Inflammatory macrophage (primary cell): ENCODE measurements at places on chromosomes 6 and 20.

- no peak for DNase-seq
Observed at GRCh38 chr6:113172531-113172966, 684.6 kb upstream of the MARCKS start.

DNA sequence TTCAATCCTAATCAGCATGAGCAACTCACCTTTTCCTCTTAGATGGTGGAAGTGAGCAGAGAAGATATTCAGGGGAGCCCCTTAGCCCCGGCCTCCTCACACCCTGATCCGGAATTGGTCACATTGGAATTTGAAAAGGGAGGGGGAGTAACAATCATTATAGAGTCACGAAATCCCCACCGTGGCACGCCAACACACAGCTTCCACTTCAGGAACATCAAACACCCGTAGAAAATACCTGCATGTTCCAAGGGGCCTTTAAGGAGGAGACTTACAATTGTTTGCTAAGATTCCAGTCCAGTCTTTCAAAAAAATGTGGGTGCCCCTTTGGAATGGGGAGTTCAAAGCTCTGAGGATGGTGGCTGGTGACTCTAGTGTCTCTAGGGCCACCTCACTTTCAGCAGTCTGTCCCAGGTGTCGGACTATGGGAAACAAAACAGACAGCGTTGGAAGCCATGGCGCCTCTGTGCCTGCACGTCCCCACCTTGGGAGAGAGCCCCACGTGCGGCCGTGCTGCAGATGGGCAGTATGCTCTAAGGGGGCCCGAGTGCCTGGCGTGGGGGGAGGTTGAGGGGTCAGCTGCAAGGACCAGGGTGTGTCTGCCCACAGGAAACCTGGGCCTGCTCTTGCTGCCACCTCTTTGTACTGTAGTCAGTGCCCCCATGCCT, 2.4 kb downstream of the CD93 start:
- DNase-seq, result no peak

DNA sequence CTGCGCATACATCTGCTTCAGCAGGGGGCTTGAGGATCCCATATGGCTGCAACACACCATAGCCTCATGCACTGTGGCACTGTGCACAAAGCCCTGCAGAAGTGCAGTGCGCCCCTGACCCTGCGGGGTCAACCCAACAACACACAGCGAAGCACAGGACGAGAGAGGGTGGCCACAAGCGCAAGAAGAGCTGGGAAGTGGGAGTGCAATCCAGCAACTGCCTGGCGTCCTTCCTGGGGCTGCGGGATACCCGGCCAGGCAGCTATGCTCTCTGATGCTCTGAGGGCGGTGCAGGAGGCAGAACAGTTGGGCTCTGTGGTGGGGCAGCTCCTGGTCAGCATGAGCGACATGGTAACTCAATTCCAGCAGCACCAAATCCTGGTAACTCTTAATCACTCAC, 5.6 kb upstream of the ACSS1 start:
- no peak for DNase-seq

GRCh38 chr6:138307816-138308730, 69.6 kb upstream of the SMIM28 start:
- DNase-seq, result no peak

GRCh38 chr6:14380901-14381828, 263.6 kb downstream of the CD83 start:
- no peak for DNase-seq

DNA sequence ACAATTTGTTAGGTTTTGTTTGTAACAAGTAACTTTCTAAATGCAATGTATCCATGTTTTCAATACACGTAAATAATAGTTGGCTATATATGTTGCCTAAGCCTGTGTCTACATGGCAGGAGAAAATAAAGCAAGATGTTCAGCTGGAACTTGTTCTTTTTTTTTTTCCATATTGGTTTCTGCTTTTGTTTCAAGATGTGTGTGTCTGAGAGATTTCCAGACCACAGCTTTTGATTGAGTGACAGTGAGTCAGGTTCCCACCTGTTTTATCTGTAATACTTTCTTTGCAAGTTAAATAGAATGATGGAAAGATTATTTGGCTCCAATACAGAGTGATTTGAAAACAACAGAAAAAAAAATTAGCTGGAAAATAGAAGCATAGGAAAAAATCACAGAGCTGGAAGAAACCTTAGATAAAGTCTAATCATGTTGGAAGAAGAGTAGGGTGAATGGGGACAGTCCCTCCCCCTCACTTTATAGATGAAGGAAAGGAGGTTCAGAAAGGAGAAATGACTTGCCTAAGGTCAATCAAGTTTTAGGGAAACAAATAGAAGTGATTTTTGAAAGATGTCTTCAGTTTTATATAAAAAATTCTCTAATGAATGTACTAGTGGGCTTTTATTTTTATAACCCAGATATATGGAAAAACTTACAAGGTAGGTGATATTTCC, 150.9 kb upstream of the STMND1 start:
- DNase-seq, result no peak

DNA sequence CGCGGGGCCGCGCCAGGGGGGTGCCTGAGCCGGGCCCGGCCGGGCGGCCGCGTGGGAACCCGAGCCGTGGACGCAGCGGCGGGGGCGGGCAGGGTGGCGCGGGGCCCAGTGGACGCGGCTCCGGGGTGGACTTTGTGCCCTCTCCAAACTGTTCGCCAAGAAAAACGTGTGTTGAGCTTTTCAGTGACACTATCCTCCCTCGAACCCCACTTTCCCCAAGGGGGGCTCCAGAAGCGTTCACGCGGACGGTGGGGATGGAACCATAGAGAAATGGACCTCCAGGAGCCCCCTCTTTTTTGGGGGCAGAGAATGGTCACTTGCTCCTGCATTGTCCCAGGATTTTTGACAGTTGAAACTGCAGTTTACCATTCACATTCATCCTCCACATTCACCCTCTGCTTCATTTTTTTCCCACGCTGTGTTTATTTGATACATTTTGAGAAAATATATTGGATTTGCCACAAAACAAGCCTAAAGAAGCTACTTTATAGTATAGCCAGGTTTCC, 2.9 kb upstream of the HIVEP1 start:
- DNase-seq, result no peak

- no peak for DNase-seq
Observed at GRCh38 chr6:91273729-91274128, 686.9 kb upstream of the MAP3K7 start.

GRCh38 chr20:10610251-10610650, 63.5 kb downstream of the JAG1 start:
- DNase-seq, result no peak

GRCh38 chr6:129130959-129131681, 248.2 kb downstream of the LAMA2 start:
- DNase-seq, result no peak

DNA sequence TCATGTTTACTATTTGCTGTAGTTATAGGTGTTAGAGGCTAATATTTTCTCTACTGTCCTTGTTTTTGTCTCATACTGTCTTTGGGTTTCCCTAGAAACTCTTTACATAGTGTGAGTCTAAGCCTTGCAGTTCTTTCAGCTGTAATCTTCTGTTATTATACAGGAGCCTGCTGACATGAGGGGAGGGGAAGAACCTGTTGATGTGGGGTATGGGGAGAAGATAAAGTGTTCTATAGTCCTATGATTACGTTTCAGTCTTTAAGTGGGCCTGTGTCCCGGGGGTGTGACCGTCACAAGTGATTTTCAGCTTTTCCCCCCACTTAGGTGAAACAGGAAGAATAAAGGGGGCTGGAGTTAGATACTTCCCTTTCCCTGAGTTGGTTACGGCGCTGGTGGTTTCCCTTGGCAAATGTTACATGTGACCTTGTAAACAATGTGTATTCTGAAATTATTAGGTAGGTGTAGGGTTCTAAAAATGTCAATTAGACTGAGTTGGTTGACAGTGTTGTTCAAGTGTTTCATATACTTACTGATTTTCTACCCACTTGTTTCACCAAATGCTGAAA, 41.3 kb downstream of the REV3L start:
- peak; percentile 77 for DNase-seq

- no peak for DNase-seq
Observed at GRCh38 chr20:19851861-19852260, 93.8 kb downstream of the RIN2 start.

- no peak for DNase-seq
Observed at GRCh38 chr20:58845706-58846105, 5.0 kb downstream of the GNAS-AS1 start.

- DNase-seq, result no peak
Observed at GRCh38 chr6:103047567-103047966, 1654.1 kb downstream of the GRIK2 start.

GRCh38 chr6:136371959-136372358, 82.3 kb upstream of the BCLAF1 start:
- DNase-seq, result no peak

GRCh38 chr6:92188016-92188415, 1231.3 kb downstream of the EPHA7 start:
- no peak for DNase-seq

DNA sequence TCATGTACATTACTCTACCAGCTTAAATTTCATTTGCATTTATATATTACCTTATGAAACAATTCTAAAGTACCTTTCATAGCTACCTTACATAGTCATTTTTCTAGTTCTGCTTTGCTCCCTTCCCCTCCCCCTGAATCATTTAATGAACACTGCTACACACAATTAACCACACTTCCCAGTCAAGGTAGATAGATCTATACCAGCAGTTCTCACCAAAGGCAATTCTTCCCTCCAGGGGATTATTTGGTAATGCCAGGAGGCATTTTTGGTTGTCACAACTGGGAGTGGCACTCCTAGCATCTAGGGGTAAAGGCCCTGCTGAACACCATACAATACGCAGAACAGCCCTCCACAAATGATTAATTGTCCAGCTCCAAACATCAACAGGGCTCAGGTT, 143.9 kb upstream of the SHLD1 start:
- no peak for DNase-seq

DNA sequence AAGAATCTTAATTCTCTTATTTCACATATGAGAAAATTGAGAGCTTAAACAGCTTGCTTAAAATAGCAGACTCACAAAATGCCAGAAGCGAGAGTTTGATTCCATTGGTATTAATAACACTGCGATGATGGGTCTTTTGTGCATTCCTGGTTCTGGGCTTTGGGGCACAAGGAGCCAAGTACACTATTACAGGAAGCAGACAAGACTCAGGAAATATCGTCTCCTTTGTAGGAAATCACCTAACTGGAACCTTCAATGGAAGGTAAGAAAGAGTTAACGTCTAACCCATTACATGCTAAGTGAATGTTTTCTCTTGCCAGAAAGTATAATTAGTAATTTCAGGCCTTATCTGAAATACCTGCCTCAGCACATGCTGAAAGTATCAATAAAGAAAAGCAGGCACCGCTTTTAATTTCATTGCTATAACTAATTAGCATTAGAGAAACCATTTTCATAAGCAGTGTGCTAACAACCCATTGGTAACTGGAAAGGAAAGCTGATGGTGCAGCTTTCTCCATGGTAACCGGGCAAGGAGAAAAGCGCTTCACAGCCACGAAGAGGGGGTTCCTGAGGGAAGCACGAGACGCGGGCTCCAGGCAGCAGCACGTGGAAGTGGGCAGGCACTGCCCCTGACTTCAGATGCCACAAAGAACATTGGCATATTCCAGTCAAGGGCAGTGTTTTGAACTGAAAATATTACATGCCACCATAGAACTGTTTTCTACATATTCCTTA, 206.7 kb upstream of the AGPAT4 start:
- DNase-seq, result no peak

GRCh38 chr6:109336221-109336961, 45.9 kb downstream of the CD164 start:
- DNase-seq, result no peak

GRCh38 chr6:66478705-66479104, 771.7 kb upstream of the EYS start:
- no peak for DNase-seq

GRCh38 chr20:31781945-31782344, 37.2 kb upstream of the MYLK2 start:
- no peak for DNase-seq

DNA sequence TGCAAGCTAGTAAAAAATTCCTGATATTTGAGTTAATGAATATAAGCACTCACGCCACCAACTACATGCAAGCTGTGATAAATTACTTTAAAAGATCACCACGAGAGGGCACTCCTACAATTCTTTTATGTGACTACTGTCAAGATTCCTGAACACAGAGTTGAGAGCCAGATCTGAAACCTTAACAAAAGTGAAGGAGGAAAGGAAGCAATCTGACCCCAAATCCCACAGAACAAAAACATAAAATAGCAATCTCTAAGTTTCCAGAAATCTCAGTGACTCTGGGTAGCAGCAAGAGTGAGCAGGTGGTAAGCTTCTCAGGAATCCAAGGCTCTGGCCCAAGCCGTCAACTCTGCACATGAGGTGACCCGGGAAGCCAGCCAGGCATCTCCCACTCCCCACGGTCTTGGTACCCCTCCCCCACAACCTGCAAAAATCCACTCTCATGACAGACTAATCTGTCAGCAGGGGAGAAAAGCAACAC, 55.1 kb downstream of the STAU1 start:
- peak; percentile 70 for DNase-seq

DNA sequence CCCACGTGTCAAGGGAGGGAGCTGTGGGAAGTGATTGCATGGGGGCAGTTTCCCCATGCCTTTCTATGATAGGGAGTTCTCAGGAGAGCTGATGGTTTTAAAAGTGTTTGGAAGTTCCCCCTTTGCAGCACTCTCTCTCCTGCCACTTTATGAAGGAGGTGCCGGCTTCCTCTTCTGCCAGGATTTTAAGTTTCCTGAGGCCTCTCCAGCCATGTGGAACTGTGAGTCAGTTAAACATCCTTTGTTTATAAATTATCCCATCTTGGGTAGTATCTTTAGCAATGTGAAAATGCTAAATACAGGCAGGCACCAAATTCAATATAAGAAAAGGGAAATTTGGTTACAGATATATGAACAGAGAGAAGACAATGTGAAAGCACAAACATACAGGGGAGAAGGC, 96.4 kb upstream of the EPHA7 start:
- DNase-seq, result no peak

DNA sequence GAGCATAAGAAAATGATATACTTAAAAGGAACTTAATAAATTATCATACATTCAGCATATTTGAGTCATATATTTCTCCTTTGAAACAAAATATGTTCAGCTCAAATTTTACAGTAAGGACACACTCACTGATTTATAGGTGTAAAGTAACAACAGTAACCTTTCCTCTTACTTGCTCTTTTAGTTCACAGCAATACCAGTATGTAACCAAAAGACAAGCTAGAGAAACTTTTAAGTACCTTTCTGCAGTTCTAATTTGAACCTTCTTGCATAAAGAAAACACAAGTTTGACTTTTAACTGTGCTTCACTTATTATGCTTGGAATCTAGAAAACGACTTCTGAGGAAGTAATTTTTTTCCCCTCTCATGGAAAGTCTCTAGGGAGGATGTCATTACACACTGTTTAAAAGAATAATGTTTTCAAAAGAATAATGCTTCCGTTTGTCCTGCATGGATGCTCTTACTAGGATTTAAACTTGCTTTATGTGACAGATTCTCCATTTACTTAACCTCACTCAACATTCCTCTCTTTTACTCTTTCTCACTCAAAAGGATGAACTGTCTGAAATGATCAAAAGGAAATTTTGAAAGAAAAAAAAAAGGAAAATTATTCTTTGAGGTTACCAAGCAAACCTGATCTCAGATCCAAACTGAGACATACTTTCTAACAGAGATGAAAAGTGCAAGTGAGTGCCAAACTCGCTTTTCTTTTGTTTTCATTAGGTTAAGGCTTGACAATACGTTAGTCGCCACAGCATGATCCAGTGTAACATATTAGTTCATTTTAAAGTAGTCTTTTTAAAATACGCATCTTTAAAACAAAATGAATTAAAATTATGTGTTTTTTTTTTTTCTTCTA, 22.4 kb upstream of the CALHM6 start:
- no peak for DNase-seq

GRCh38 chr20:4946986-4947385, 54.3 kb downstream of the SLC23A2 start:
- peak; percentile 63 for DNase-seq
